ENCODE measurements at places on chromosomes 7 and 10. TPM values are rescaled to one million over a fixed set of nuclear protein-coding genes. Genes with fewer than 3 reads are reported as not detected.

Gene SGCE
- polyA plus RNA-seq, result 39.4 TPM

Gene ATP6V0A4
- not detected for polyA plus RNA-seq

Gene SPOCK2
- not detected for polyA plus RNA-seq

Gene TMEM254
- polyA plus RNA-seq, result 10.7 TPM

Gene MYOF
- polyA plus RNA-seq, result 197 TPM

Gene SNCG
- 19.0 TPM for polyA plus RNA-seq

Gene CCDC172
- polyA plus RNA-seq, result not detected

Gene SPDYE2
- not detected for polyA plus RNA-seq

Gene MPP7
- 0.39 TPM for polyA plus RNA-seq

Gene GFRA1
- 9.5 TPM for polyA plus RNA-seq

Gene MUC3A
- not detected for polyA plus RNA-seq

Gene CLDN4
- 4.4 TPM for polyA plus RNA-seq

Gene ANK3
- 0.55 TPM for polyA plus RNA-seq

Gene DNAJC12
- polyA plus RNA-seq, result 2.9 TPM

Gene MYO3A
- not detected for polyA plus RNA-seq

Gene INSYN2A
- polyA plus RNA-seq, result 0.10 TPM

Gene NYAP1
- 1.5 TPM for polyA plus RNA-seq

Gene ZNF804B
- not detected for polyA plus RNA-seq

Gene DPYSL4
- 33.7 TPM for polyA plus RNA-seq

Gene PAPSS2
- polyA plus RNA-seq, result 63.3 TPM

Gene AQP1
- polyA plus RNA-seq, result 0.55 TPM

Gene ADCYAP1R1
- not detected for polyA plus RNA-seq

Gene GALNT17
- not detected for polyA plus RNA-seq

Gene ITGB8
- polyA plus RNA-seq, result 2.6 TPM

Gene CLIP2
- polyA plus RNA-seq, result 23.3 TPM

Gene STEAP1B
- 7.9 TPM for polyA plus RNA-seq

Gene LLCFC1
- not detected for polyA plus RNA-seq

Gene TDRD1
- not detected for polyA plus RNA-seq

Gene HACD1
- polyA plus RNA-seq, result 17.8 TPM

Gene WBP1L
- polyA plus RNA-seq, result 20.7 TPM

Data from IMR-90 (cell line).